C1 segment of cervical spinal cord (tissue), 14 donors: ENCODE measurements at places on chromosomes 3 and 15.

- DNase-seq = no peak
Observed at GRCh38 chr3:6807967-6808588, 52.8 kb upstream of the GRM7 start.

DNA sequence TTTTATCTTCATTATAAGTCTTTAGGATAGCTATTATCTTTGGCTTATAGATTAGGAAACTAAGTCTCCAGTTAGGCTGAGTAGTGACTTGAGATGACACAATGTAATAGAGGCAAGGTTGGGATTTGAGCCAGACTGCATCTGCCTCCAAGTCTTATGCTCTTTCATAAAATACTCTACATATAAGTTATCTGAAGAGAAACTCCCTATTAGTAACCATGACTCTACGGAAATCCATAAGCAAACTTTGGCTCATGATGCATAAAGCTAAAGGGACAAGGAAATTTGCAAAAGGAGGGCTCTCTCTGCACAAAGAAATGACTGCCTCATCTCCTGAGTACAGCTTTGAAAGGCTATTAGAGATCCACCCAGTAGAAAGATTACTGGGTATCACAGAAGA is 77.6 kb upstream of the FRMD4B start:
- DNase-seq = no peak

DNA sequence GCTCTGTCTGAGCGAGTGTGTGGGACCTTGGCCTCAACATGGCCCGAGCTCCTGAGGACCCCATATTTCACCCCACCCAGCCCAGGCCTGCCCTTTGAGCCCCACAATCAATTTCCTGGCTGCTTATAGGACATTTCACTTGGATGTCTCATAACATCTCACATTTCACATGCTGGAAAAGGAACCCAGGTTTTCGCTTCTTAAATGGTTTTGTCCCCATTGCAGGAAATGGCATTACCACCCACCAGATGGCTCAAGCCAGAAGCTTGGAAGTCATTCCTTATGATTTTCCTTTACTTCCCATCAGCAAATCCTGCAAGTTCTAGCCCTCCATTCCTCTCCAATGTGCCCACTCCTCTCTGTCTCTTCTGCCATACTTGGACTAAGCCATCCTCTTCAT is 14.9 kb downstream of the ITGA11 start:
- DNase-seq = no peak

DNA sequence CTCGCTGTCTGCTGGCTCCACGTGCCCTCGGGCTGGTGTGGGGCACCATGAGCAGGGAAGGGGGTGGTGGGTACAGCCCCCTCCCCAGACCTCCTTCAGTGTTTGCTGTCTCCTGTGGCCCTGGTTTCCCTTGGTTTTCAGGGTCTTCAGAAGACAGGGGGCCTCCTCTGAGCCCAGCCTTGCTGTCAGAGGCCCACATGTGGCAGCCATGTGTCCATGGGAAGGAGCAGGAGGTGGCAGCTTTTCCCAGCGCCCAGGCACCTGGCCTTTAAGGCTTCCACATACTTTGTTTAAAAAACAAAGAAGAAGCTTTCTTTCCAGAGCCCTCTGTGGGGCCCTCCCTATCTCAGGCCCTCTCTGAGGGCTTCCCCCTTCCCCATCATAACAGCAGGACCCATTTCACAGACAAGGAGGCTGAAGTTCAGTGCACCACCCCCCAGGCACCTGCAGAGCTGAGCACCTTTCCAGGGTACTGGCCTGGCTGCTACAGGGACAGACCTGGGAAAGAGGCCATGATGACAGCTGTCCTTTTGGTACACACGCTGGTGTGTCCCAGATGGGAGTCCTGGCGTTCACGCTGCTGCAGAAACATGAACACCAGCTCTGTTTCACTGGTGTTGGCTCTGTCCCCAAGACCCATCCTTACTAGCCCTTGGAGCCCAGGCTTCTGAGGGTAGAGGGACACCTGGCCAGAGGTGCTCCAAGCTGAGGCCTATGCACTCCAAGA is 73.7 kb downstream of the DNAJB8 start:
- no peak for DNase-seq

GRCh38 chr15:69341356-69341755 is 42.6 kb downstream of the PAQR5 start:
- DNase-seq = no peak

GRCh38 chr3:36852071-36852470 is 87.7 kb upstream of the DCLK3 start:
- DNase-seq = no peak

DNA sequence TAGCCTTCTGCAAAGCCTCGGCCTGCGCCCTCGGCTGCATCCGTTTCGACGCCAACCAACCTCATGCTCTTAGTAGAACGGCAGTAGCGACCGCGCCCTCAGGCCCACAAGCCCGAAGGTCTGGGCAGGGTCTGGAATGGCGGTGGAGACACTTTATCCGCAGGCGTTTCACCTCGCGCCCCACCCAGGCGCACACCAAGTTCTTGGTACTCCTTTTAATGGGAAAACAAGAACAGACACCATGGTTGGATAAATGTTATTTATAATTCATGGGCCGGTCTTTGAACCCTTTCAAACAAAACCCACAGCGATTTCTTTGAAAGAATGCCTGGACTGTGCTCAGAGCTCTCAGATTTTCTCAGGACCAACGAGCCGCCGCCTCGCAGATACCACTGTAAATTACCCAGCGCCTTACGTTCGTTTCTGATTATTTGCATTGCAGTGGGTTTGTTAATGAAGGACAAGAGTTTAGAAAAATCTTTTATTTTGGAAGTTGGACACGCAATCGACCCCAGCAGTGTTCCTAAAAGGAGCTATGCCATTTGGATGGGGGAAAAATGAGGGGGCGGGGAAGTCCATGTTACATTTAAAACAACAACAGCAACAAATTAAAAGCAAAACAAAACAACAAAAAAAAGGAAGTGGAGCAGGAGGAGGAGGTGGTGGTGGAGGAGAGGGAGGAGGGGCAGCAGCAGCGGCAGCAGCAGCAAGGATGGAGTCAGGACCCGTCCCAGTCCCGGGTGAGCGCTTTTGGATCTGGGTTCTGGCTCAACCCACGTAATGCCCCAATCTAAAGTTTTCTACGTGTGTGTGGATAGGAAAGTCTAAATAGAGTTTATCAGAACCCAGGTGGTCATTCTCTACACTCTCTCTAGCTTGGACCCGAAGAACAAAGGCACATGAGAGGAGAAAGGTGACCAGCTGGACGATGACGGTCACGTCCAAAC is 993 bp upstream of the ISL2 start:
- no peak for DNase-seq

DNA sequence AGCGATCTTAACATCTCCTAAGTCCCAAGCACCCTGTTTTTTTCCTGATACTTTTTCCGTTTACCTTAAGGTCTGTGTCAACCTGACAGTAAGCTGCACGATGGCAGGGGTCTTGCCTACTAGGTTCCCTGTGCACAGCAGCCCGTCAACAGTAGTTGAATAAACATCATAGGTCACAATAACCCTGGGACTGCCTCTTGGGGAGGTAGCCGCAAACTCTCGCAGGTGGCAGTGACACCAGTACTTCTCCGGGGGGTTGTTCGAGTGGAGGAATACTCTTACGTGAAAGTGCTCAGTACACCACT is 365 bp upstream of the PDCD6IP start:
- no peak for DNase-seq

DNA sequence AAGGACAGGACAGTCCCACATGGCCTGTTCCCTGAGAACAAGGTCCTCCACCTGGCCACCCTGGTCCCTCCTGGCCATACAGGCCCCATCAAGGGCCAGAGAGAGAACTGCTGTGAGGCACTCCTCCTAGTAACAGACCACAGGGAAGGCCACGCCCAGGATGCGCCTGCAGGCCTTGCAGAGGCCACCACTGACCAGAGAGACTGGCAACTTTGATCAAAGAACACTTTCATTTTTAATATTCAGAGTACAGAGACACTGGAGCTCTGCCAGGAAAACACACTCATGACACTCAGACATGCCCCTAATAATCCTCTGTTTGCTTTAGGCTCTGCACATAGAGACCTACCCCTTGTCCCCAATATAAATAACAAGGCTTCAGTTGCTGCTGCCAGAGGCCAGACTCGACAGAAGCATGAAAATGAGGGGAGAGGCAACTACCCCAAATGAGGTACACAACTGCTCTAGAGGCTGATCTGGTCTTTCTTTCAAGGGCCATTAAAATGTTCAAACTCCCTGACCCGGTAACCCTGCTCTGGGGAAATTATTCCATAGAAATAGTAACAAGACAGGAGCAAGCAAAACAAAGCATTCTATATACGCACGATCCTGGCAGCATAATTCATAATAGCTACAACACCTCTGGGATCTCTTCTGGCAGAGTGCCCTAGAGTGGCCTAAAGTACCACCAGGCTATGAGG is 44.8 kb downstream of the CCDC12 start:
- DNase-seq = no peak

DNA sequence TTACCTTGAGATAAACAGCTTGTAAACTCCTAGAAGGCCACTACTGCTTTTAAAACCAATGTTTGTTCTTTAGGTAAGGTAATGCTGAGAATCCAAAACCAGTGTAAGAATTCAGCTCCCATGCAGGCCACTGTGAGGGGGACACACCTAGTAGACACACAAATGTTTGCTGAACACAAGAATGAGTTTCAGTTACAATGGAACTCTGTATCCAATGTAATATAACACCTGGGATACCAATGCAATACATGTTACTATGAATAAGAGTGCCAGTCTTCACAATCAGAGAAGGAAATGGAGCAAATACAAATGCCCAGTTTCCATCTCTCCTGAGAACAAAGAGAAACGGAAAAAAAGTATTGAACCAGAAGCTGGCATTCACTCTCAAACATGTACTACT is 65.9 kb downstream of the IGF2BP2 start:
- no peak for DNase-seq

- DNase-seq = no peak
Observed at GRCh38 chr15:31269816-31270575, 56.6 kb upstream of the KLF13 start.

GRCh38 chr3:180283251-180283650 is 246.5 kb upstream of the PEX5L start:
- DNase-seq = no peak

DNA sequence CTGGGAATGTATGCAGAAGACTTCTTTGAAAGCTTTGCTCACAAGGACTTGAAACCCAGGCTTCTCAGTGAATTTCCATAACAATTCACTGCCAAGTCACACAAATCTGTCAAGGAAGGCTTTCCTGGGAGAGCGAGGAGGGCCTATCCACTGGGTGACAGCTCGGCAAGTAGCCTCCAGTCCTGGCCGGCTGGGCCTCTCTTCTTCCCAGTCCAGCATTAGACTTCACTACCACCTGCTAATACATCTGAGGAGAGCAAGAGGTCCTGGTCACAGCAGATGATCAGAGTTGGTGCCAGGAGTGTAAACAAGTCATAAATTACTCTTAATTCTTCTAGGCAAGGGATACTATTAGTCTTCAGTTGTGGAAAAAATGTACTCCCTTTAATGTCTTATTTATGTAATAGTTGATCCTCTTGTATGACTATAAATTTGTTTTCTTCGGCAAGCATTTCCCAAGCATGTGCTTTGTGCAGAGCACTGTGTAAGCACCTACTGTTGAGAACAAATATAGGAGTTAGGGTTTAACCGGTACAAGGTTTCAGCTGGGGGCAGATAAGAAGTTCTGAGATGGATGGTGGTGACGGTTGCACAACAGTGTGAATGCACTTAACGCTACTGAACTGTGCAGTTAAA is 162.9 kb downstream of the VGLL4 start:
- DNase-seq = no peak

GRCh38 chr15:85706779-85707518 is 87.8 kb downstream of the KLHL25 start:
- DNase-seq = no peak

- no peak for DNase-seq
Observed at GRCh38 chr3:65350801-65351476, 663.1 kb upstream of the ADAMTS9 start.

DNA sequence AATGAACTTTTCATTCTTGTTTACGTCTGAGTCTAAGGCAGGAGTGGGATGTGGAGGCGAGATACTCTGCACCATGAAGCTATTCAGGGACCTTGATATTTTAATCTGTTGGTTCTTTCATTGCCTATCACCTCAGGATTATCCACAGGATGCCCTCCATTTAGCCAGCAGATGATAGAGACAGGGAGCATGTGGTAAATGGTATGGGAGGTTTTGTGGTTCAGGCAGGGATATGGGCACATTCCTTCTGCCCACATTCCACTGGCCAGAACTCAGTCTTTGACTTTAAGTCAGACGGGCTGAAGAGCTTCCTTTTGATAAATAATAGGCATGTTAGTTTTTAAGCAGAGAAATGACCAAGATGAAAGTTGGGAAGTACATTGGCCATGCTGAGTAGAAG is 548.0 kb upstream of the CCDC54 start:
- no peak for DNase-seq

- no peak for DNase-seq
Observed at GRCh38 chr3:182809531-182809930, 16.2 kb downstream of the ATP11B start.

GRCh38 chr3:33111581-33111980 is 2.2 kb upstream of the CRTAP start:
- DNase-seq = no peak

GRCh38 chr15:59950603-59951388 is 53.3 kb upstream of the FOXB1 start:
- DNase-seq = no peak

GRCh38 chr3:52339612-52340011 is 23.5 kb downstream of the DNAH1 start:
- no peak for DNase-seq

DNA sequence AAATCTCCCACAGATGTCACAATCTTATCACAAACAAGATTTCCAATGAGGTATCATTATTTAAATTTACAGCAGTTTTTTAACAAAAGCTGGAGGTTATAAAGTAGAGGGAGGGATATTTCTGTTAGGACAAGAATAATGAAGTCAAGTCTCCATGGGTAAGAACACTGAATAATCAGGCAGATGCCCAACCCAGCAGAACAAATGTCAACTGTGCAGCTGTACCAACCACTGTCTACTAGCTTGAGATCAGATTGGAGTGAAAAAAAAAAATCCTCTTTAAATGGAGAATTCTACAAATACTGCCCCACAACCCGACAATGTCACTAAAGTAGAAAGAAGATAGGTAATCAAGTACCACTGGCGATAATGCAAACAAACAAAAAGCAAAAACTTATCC is 30.3 kb downstream of the DHX36 start:
- no peak for DNase-seq

- DNase-seq = no peak
Observed at GRCh38 chr3:9230596-9230995, 18.9 kb downstream of the SRGAP3 start.

GRCh38 chr15:51054535-51054934 is 40.2 kb downstream of the TNFAIP8L3 start:
- DNase-seq = no peak

- no peak for DNase-seq
Observed at GRCh38 chr3:30934208-30934550, 39.7 kb upstream of the GADL1 start.

GRCh38 chr3:169041677-169042171 is 621.8 kb downstream of the MECOM start:
- DNase-seq = no peak

GRCh38 chr3:79516795-79517194 is 251.0 kb downstream of the ROBO1 start:
- no peak for DNase-seq
